ENCODE measurements at places on chromosomes 16 and 17.

GRCh38 chr17:49495842-49496182, 719 bp downstream of the NGFR start:
- DNase-seq: peak; percentile 29

- no peak for DNase-seq
Observed at GRCh38 chr17:55347341-55347740, 74.3 kb downstream of the MMD start.

DNA sequence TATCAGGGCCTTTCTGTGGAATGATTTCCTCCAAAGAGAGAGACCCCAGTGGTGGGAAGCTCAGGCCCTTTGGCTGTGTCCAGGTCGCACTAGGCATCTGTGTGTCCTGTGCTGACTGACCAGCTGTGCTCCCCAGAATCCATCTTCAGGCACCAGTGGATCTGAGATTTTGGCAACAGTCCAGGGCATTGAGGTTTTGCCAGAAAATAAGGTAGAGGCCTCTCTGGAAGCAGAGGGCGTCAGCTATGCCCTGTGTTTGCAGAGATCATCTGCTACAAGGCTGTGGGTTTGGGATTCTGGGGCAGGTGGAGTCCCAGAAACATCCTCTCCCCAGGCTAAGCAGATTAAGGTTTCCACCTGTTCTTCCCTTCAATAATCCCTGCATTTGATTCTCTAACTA, 57.5 kb upstream of the TOB1 start:
- no peak for DNase-seq

- no peak for DNase-seq
Observed at GRCh38 chr17:8803531-8804420, 4.6 kb upstream of the MFSD6L start.

- DNase-seq: peak; percentile 28
Observed at GRCh38 chr16:88005181-88005581, 53.9 kb downstream of the BANP start.

GRCh38 chr17:11097121-11097520, 143.9 kb upstream of the SHISA6 start:
- DNase-seq: no peak

- DNase-seq: no peak
Observed at GRCh38 chr17:12358477-12358876, 307.2 kb upstream of the MYOCD start.

GRCh38 chr17:8910969-8911604, 43.6 kb upstream of the PIK3R6 start:
- DNase-seq: no peak

GRCh38 chr17:1735418-1735817, 7.3 kb upstream of the SERPINF2 start:
- no peak for DNase-seq

- DNase-seq: no peak
Observed at GRCh38 chr17:80513892-80514291, 30.7 kb upstream of the RPTOR start.

GRCh38 chr17:61984821-61985220, 57.0 kb upstream of the INTS2 start:
- no peak for DNase-seq

DNA sequence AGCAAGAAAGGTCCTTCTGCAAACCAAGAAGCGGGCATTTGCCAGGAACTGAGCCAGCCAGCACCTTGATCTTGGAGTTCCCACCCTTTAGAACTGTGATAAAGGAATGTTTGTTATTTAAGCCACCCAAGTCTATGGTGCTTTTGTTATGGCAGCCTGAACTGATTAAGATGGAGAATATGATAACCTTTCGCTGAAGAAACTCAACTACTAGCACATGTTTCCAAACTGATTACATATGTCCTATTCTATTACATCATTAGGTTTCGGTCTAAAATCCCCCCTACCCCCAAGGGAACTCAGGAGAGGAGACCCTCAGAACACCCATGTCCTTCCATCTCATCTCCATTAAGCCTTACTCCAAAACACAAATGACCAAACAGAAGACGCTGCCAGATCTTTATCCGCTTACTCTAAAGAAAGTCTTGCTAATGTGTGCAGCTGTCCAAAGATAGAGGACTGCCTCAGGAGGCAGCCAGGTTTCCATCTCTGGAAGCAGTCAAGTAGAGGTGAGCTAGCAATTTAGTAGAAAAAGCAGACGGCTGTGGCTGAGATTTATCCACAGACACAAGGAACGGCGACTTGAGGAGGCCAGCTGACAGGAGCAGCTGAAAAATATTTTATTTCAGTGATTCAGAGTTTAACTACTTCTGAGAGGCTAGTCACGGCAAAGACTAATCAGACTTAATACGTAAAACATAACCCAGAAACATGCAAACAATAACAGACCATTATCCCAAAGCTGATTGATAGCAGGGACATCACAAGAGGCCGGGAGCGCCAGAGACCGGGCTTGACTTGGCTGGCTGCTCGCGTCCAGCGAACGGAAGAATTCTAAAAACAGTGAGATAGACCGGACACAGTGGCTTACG, 611.4 kb upstream of the CDH5 start:
- DNase-seq: no peak

GRCh38 chr16:81158964-81159363, 62.8 kb upstream of the GCSH start:
- DNase-seq: no peak

DNA sequence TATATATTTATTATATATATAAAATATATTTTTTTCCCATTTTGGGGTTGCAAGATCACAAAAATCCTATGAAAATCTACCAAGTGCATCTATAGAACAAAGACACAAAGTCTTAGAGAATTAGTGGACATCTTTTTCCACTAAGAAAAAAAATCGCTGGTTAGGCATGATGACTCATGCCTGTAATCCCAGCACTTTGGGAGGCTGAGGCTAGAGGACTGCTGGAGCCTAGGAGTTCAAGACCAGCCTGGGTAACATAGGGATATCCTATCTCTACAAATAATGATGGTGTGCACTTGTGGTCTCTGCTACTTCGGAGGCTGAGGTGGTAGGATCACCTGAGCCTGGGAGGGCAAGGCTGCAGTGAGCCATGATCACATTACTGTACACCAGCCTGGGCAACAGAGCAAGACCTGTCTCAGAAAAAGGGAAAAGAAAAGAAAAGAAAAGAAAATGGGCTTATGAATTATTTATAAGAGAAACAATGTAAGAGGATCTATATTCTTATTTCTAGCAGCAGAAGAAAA, 185.1 kb upstream of the PSMD7 start:
- DNase-seq: no peak

DNA sequence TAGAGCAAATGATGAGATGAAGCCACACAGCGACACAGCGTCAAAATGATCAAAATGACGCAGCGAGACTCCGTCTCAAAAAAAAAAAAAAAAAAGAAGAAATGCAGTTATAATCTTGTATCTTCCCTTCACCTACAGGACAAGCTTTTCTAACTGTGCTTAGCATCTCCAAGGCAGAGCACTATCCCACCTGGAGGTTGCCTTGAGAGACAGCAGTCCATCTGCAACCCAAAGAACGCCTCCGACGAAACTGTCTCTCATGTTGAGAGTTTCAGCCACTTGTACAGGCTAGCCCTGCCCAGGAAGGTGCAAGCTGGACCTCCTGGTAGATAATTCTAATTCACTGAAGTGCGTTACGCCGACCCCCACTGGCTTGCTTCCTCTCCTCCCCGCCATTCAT, 46.7 kb upstream of the GCSH start:
- no peak for DNase-seq

DNA sequence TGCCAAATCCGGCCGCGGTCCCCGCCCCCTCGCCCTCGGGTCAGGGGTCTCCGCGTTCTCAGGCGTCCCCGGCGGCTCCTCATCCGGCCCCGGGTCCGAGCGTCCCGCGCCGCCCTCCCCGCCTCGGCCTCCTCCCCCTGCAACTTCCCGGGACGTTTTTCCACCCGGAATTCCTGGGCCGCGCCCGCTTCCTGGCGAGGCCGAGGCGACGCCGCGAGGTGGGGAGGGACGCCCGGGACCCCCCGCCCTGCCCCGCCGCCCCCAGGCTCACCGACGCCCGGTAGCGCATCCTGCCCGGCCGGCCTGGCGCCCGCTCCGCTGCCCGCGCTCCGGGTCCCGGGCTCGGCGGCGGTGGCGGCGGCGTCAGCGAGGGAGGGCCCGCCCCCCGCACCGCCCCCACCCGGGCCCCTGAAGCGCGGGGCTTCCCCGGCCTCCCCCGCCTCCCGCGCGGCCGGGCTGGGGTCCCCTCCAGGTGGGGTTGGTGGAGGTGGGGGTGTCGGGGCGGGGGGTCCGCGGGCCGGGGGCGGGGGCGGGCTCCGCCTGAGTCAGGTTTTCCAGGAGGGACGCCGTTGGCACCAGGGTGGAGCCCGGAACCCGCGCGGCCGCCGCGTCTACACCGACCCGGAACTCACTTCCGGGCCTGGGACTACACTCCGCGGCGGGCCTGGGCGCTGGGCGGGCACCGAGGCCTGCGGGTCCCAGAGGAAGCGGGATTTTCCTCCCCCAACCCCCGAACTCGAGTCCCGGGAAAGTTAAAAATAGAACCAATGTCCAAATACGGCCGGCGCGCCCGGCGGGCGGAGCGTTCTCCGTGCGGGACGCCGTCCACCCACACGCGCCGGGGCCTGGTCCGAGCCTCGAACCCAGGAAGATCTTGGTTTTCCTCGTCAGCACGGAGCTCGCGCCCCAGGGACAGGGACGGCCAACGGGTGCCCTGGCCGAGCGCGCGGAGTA, 6.8 kb downstream of the MYO1C start:
- peak; percentile 59 for DNase-seq

- no peak for DNase-seq
Observed at GRCh38 chr17:38326996-38327792, 16.6 kb downstream of the GPR179 start.

DNA sequence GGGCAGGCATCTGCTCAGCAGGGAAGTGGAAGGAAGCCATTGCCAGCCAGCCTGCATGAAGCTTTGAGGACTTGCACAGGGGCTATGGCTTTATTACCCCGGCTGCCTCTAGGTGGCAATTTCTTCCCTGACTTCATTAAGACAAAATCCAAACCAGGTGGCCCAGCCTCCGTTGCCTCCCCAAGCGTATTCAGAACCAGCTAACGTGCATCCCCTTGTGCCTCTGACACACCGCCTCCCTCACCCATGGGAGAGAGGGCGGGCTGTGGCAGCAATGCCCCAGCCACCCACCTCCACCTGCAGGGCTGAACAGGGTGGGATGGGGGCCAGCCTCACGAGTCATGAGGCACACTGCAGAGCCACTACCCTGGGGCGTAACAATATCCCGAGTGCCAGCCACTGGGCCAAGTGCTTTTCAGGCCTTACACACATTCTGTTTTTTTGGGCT, 6.8 kb downstream of the KIFC3 start:
- peak; percentile 36 for DNase-seq

DNA sequence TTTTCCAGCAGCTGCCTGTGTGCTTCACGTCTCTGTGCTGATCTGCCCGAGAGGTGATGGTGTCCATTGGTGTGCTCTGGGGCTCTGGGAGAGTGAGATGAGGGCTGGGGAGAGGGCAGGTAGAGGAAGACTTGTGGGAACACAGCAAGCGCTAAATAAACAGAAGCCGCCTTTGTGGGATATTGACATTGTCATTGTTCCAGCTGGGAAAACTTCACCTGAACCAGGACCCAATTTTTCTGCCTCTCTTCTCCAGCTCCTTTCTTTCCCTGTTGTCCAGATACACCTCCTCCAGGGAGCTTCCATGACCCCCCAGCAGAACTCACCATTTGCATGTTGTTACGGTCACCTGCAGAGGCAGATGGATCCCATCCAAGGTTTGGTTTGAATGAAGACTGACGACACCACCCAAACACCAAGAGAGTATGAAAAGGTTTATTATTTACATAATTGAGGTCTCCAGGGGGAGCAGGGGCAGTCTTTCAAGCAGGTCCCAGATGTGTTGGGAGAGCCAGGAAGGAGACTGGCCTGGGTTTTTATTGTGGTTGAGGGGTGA, 3.6 kb upstream of the ITGA3 start:
- DNase-seq: no peak

GRCh38 chr16:71707199-71707598, 17.3 kb downstream of the PHLPP2 start:
- no peak for DNase-seq

DNA sequence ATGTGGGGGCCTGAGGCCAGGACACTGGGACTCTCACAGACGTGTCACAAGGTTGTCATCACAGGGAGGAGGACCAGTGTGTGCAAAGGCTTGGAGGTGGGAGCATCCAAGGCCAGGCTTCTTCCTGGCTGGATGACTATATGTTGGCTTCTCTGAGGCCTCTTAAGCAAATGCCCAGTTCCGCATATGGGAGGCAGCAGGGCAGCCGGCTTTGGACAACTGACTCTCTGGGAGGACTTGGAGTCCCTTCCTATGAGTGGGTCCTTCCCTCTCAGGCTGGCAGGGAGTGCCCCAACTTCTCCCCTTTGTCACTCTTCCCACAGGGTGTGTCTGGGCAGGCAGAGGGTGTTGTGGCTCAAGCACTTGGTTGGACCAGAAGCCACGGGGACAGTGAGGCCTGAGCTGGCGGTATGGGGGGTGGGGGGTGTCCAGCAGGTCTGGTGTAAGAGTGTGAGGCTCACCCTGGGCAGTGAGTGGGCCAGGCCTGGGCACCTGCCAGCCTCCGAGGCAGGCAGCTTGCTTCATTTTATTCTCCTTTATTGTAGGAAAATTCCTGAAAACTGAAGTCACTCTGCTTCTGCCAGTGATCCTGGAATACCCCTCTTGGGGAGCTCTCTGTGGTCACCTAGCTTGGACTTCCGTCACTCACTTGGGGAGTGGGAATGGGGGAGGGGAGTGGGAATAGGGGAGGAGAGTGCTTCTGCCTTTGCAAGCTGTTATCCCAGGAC, 14.9 kb downstream of the ADGRG1 start:
- no peak for DNase-seq

DNA sequence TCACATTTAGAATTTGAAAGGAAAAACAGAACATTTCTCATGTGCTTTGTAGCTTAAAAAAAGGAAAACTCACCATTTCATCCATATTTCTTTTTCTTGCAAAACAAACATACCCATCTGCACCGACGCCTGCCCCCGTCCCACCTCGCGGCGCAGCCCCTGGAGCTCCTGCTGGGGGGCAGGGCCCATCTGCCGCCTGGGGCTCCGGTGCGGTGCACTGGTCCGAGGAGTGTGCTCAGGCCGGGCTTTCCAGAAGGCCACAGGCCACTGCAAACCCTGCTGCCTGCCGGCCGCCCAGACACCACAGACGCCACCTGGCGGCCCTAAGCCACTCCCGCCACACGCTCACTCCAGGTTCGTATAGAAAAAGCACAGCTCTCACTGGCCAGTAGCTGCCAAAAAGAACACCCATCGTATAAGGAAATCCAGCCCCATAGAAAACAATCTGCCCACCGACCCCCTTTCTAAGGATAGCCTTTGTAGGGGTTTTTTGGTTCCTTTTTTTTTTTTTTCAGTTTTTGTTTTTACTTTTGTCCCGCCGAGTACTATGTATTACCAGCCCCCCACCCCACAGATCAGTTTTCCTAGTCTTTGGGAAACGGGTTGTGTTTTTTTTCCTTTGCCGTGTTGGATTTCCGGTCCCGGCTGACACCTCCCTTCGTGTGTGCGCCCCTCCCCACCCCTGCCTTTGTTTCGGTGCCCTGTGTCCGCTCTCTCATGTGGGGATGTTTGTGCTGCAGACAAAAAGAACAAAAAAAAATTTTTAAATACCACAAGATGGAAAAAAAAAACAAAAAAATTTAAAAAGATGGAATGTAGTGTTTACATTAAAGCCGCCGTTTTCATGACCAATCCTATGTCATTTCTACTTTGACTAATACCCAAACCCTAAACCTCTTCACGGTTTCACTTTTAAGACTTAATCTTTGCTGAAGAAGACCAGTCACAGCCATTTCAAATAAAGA, 68.8 kb downstream of the AMFR start:
- DNase-seq: peak; percentile 76
